ENCODE measurements at places on chromosomes 4 and X. TPM values are rescaled to one million over a fixed set of nuclear protein-coding genes. Genes with fewer than 3 reads are reported as not detected.

DNA sequence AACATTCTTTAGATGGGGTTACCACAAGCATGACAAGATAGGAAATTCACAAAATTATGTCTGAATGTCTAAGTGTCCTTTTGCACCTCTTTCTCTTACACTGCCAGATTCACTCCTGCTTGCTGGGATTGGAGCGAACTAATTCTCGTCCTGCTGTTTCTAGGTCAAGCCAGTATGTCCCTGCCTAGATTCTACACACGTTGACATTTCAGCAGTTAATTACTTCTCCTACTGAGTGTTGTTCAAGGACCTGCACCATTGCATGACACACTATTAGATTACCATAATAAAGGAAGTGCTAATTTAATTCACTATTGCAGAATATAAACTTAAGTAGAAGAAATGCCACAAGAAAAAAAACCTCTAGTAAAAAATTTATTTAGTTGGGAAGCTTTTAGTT is 1911.7 kb downstream of the PCDH7 start:
- no peak for DNase-seq
- no peak overlapping the region for H3K27ac ChIP-seq
- no peak overlapping the region for H3K4me3 ChIP-seq
- H3K36me3 ChIP-seq = no peaks in the 10 kb centered on the region
- no peaks in the 10 kb centered on the region for H3K27me3 ChIP-seq
- no peaks in the 10 kb centered on the region for H3K4me1 ChIP-seq

GRCh38 chr4:177986236-177986635 is 544.0 kb upstream of the AGA start:
- H3K27ac ChIP-seq = no peak overlapping the region
- no peak for DNase-seq
- H3K27me3 ChIP-seq = no peaks in the 10 kb centered on the region
- H3K4me3 ChIP-seq = no peak overlapping the region
- no peaks in the 10 kb centered on the region for H3K4me1 ChIP-seq

GRCh38 chrX:49186125-49187027 is at the start of gene PRICKLE3:
Gene PRICKLE3 (minus strand): TSS chrX:49186373. CDS start chrX:49186297, 76 bp downstream.
- no peak within 1 kb of the TSS for H3K27ac ChIP-seq
- peaks cover 2% of the 10 kb centered on the region for H3K4me1 ChIP-seq
- H3K4me3 ChIP-seq = peak within 1 kb of the TSS; percentile 50
- H3K27me3 ChIP-seq = no peaks in the 10 kb centered on the region
- no peaks in the 10 kb centered on the region for H3K36me3 ChIP-seq

- H3K4me3 ChIP-seq = no peak overlapping the region
- DNase-seq = no peak
- no peaks in the 10 kb centered on the region for H3K27me3 ChIP-seq
- H3K36me3 ChIP-seq = no peaks in the 10 kb centered on the region
- no peaks in the 10 kb centered on the region for H3K4me1 ChIP-seq
Observed at GRCh38 chr4:150722908-150723362, 141.0 kb downstream of the MAB21L2 start.

DNA sequence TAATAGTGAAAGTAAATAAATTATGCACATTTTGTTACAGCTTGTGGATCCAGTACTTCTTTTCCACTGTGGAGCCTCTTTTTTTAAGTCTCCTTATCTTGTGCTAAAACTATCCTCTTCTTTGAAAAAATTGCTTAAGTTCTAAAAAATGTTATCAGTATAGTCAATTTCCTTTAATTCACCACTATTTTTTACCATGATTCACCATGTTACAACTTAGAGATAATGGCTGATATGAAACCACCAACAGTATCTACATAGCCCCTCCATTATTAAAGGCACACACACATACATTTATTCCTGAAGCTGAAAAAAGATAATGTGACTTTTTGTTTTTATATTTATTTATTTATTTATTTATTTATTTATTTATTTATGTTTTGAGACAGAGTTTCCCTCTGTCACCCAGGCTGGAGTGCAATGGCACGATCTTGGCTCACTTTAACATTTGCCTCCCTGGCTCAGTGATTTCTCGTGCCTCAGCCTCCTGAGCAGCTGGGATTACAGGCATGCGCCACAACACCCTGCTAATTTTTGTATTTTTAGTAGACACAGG is 243.2 kb downstream of the SPOCK3 start:
- no peaks in the 10 kb centered on the region for H3K4me1 ChIP-seq
- H3K4me3 ChIP-seq = no peak overlapping the region
- no peaks in the 10 kb centered on the region for H3K27me3 ChIP-seq
- DNase-seq = peak; percentile 12

- H3K27ac ChIP-seq = no peak overlapping the region
- no peaks in the 10 kb centered on the region for H3K36me3 ChIP-seq
- H3K27me3 ChIP-seq = no peaks in the 10 kb centered on the region
- peaks cover 13% of the 10 kb centered on the region for H3K4me1 ChIP-seq
- DNase-seq = no peak
Observed at GRCh38 chr4:88012647-88013046, 5.2 kb downstream of the PKD2 start.

The EGFL6 gene
- total RNA-seq = 2.1 TPM

- H3K27me3 ChIP-seq = no peaks in the 10 kb centered on the region
- no peak for DNase-seq
- no peaks in the 10 kb centered on the region for H3K4me1 ChIP-seq
- H3K36me3 ChIP-seq = no peaks in the 10 kb centered on the region
- H3K4me3 ChIP-seq = no peak overlapping the region
Observed at GRCh38 chrX:38452603-38453002, 100.2 kb downstream of the OTC start.

DNA sequence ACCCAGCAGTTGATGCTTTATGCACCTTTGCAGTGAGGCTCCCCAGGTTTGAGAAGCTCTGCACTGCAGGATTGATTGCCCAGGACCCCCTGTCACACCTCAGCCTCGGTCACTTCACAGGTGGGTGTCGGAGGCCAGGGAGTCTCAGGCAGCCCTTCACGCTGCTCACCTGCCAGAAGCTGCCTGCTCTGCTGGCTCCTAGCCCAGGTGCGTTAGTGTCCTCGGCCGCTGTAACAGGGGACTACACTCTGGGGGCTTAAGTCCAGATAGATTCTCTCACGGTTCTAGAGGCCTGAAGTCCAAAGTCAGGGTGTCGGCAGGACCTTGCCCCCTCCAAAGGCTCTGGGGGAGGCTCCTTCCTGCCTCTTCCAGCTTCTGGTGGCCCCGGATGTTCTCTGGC is 79.9 kb downstream of the CPZ start:
- no peaks in the 10 kb centered on the region for H3K4me1 ChIP-seq
- no peak for DNase-seq
- no peaks in the 10 kb centered on the region for H3K36me3 ChIP-seq
- no peak overlapping the region for H3K27ac ChIP-seq
- no peak overlapping the region for H3K4me3 ChIP-seq

DNA sequence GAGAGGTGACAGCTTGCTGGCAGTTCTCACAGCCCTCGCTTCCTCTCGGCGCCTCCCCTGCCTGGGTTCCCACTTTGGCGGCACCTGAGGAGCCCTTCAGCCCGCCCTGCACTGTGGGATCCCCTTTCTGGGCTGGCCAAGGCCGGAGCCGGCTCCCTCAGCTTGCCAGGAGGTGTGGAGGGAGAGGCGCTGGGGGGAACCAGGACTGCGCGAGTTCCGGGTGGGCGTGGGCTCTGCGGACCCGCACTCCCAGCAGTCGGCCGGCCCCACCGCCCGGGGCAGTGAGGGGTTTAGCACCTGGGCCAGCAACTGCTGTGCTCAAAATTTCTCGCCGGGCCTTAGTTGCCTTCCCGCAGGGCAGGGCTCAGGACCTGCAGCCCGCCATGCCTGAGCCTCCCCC is 47.0 kb upstream of the PTPN13 start:
- H3K27ac ChIP-seq = no peak overlapping the region
- H3K4me3 ChIP-seq = no peak overlapping the region
- no peaks in the 10 kb centered on the region for H3K27me3 ChIP-seq

- peak; percentile 21 for DNase-seq
- no peak overlapping the region for H3K4me3 ChIP-seq
- no peaks in the 10 kb centered on the region for H3K4me1 ChIP-seq
- peaks cover 9% of the 10 kb centered on the region for H3K36me3 ChIP-seq
Observed at GRCh38 chr4:182881914-182882313, 35.3 kb downstream of the DCTD start.

DNA sequence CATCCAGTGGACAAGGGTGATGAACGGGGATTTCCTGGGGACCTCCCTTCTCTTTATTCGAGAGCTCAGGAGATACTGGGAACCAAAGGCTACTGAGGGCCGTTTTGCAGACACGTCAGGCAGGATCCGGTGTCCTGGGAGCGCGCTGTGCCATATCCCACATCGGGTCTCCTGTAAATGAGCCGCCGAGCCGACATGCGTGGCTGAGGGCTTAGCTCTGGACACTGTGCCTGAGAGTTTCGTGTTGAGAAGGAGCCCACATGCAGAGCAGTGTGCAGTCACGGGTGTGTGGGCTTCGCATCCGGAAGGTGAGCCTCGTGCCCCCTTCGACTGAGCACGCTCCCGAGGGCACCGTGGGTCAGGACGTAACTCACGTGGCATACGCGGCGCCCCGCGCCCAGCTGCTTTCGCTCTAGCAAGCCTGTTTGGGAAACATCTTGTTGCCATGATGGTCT is 28.5 kb upstream of the HGFAC start:
- no peak overlapping the region for H3K27ac ChIP-seq
- no peak overlapping the region for H3K4me3 ChIP-seq
- no peaks in the 10 kb centered on the region for H3K4me1 ChIP-seq
- H3K36me3 ChIP-seq = no peaks in the 10 kb centered on the region
- no peak for DNase-seq

DNA sequence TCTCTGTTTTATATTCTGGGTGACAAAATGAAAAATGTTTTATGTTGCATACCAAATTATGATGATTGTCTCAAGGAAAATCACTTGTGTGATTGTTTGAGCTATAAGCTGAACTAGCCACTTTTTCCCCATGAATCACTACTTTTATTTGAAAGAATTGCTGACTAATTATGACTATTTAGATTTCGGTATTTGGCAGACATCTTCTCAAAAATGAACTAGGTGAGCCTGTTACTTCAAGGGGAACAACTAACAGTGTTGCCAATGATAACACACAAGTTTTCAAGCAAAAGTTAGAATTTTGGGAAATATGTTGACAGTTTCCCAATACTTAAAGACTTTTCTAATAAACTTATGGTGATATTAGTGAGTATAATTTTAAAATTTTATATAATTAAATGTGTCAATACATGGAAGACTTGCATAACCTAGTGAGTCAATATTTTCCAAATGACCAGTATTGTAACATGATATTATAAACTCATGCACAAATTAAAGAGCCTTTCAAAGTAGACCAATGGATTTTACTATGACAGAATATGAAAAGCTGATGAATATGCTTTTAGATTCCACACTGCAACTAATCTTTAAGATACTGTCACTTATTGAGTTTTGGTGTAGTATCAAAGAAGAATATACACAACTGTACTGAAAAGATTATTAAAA is 187.7 kb upstream of the GATB start:
- H3K4me3 ChIP-seq = no peak overlapping the region
- no peaks in the 10 kb centered on the region for H3K36me3 ChIP-seq
- no peaks in the 10 kb centered on the region for H3K27me3 ChIP-seq
- DNase-seq = peak; percentile 3
- no peak overlapping the region for H3K27ac ChIP-seq
- no peaks in the 10 kb centered on the region for H3K4me1 ChIP-seq

The MAPK10 gene
- 8.0 TPM for total RNA-seq

The BTK gene
- total RNA-seq = not detected

DNA sequence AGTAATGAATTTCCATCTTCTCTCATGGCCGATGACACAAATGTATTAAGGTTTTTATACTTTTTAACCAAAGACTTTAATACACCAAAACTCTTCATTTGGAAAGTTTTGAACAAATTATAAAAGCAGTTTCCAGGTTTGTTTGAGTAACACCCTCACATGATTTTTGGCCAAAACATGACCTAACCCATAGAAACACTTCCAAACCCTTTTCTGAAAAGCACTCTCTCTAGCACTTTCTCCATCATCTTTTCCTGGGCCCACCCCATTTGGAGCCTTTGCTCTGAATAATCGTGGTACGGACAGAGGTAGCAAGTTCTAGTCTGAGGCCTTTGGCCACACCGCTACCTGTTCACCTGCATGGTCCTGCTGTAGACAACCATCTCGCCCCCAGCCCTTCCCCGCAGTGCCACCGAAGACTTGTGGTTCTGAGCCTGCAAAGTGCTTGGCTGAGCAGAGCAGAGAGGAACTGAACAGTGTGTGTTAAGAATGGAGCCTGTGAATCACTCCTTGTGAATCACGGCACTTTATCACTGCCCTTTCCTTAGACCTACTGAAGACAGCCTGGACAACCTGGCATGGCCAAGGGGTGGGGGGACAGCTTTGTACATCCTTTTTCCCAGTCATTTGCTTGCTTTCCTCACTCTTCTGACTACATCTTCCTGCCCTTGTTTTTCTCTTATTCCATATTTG is 181.8 kb downstream of the PTTG2 start:
- peaks cover 2% of the 10 kb centered on the region for H3K36me3 ChIP-seq
- DNase-seq = peak; percentile 83
- no peak overlapping the region for H3K4me3 ChIP-seq
- no peak overlapping the region for H3K27ac ChIP-seq
- peaks cover 10% of the 10 kb centered on the region for H3K4me1 ChIP-seq

- no peak overlapping the region for H3K27ac ChIP-seq
- H3K27me3 ChIP-seq = no peaks in the 10 kb centered on the region
- DNase-seq = peak; percentile 58
- no peaks in the 10 kb centered on the region for H3K36me3 ChIP-seq
Observed at GRCh38 chr4:68451246-68452211, 4.3 kb downstream of the TMPRSS11E start.

DNA sequence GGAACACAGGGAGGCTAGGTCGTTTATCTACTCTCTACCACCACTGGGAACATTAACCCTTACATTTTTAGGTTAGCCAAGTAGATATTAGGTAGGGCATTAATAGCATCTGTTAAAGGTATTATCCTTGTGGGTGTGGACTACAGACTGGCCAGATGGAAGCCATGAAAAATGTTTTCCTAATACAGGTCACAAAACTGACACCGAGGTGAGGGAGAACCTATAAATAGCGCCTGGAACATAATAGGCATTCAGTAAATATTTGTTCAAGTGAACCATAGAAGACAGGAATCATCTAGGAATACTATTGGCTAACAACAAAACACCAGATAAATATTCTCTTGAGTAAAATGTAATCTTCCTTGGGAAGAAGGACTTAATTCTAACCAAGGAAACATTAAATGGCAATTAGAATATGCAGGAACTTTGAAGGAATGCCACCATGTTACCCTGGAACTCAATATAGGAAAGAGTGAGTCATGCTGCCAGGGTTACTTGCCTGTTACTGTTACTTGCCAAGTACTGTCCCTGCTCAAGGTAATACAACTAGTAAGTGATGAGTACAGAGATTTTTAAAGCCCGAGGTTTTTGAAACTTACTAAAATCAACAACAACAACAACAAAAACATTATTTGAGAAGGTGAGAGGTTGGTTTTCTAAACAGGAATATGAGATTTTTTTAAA is 79.0 kb downstream of the SOX3 start:
- no peaks in the 10 kb centered on the region for H3K36me3 ChIP-seq
- no peaks in the 10 kb centered on the region for H3K4me1 ChIP-seq
- no peak overlapping the region for H3K4me3 ChIP-seq
- no peaks in the 10 kb centered on the region for H3K27me3 ChIP-seq

The TLR1 gene
- 1.3 TPM for total RNA-seq

- no peak overlapping the region for H3K4me3 ChIP-seq
- no peak overlapping the region for H3K27ac ChIP-seq
- no peaks in the 10 kb centered on the region for H3K4me1 ChIP-seq
- no peaks in the 10 kb centered on the region for H3K27me3 ChIP-seq
Observed at GRCh38 chr4:155568641-155569220, 97.9 kb upstream of the GUCY1A1 start.

All from fibroblast of lung (primary cell).